ENCODE measurements at places on chromosomes 5 and 9.

GRCh38 chr9:37220971-37221370, 100.6 kb downstream of the ZCCHC7 start:
- no peak for DNase-seq

- DNase-seq = no peak
Measured at GRCh38 chr9:115018547-115019435, 88.4 kb upstream of the TNFSF8 start.

GRCh38 chr9:27548055-27548741, 18.6 kb upstream of the MOB3B start:
- peak; percentile 19 for DNase-seq

- DNase-seq = peak; percentile 34
Measured at GRCh38 chr5:179806250-179807048, at the start of gene MGAT4B. MGAT4B (minus strand) TSS chr5:179806866; CDS start chr5:179806583, 283 bp downstream.

GRCh38 chr5:171926311-171926710, 80.1 kb downstream of the FBXW11 start:
- DNase-seq = no peak

DNA sequence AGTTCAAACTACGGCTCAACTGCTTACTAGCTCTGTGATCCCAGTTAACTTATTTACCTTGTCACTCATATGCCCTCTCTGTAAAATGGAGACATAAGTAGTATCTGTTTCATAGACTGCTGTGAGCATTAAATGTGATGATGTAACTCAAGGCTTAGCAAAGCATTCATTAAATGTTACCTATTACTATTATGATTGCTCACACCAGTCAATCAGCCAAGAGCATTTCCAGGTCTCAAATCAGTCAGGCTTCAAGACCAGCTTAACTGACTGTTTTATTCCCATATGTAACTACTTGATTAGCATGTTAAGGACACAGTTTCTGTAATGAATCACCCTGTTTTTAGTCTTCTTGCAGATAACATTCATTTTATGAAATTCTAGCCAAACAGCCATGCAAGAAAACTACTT, 413.3 kb downstream of the MLLT3 start:
- DNase-seq = no peak

GRCh38 chr5:119368238-119368630, 12.4 kb downstream of the TNFAIP8 start:
- no peak for DNase-seq

DNA sequence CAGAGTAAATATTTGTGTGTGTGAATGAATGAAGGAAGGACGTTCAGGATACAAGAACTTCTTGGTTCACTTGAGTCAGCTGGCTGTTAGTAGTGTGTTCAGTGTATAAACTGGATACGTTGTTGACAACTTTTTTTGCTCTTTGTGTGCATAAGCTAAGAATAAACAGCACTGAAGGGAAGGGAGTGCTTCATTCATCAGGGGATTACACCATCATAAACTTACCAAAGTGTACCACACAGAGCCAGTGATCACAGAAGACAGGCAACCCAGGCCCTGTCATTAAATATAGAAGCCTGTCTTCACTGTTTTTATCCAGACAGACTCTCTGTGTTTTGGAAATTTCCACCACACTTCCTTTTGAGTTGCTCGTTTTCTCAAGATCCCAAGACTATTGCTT, 55.5 kb upstream of the MEF2C start:
- DNase-seq = no peak

DNA sequence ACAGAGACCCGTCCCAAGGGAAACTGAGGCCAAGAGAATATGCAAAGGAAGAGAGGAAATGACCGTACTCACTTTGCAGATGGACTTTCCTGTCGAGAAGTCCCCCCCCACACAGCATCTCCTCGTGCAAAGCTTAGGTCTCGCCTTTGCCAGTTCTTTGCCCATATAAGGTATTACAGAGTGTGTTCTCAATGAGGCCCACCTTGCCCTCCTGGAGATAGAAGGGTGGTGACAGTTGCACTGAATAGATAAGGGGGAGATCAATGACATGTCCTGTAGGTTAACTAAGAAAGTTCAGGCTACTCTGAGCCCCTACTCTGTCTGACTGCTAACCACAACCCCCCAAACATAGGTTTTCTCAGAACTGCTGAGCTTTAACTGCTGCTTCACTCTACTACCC, 68.2 kb upstream of the SPTLC1 start:
- no peak for DNase-seq

DNA sequence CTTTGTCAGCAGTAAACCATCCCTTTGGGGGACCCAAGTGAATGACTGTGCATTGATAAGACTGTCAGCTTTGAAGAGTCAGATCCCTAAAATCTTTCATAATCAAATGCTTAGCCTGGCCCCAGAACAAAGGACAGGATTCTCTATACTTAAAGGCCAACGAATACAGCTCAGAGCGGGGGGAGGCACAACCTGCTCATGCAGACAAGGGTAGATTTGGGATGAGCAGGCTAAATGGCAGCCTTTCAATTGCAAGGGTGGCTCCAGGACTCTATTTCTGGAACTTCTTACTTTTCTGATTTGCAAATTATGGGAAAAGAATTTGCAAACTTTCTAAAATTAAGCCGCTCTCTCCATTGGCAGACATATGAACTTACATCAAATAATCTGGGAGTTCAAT, 66.4 kb downstream of the ELL2 start:
- DNase-seq = no peak

DNA sequence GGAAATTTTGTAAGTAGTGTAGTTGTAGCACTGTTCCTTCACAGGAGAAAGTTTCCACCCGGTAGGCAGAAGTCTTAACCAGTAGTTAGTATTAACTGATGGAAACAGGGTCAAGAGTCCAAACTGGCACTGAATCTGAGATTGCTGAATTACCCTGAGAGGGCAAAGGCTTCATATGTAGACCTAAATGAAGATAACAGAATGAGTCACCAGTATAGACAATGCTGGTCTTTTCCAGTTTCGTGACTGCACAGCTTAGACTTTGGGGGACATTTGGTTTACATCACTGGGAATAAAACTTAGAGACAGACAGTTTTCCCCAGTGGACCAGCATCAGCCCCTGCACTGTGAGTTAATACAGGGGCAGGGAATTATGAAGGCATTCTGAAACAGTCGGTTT, 60.5 kb downstream of the PCSK5 start:
- DNase-seq = no peak

GRCh38 chr5:135446615-135447014, 533 bp downstream of the DCANP1 start:
- no peak for DNase-seq

DNA sequence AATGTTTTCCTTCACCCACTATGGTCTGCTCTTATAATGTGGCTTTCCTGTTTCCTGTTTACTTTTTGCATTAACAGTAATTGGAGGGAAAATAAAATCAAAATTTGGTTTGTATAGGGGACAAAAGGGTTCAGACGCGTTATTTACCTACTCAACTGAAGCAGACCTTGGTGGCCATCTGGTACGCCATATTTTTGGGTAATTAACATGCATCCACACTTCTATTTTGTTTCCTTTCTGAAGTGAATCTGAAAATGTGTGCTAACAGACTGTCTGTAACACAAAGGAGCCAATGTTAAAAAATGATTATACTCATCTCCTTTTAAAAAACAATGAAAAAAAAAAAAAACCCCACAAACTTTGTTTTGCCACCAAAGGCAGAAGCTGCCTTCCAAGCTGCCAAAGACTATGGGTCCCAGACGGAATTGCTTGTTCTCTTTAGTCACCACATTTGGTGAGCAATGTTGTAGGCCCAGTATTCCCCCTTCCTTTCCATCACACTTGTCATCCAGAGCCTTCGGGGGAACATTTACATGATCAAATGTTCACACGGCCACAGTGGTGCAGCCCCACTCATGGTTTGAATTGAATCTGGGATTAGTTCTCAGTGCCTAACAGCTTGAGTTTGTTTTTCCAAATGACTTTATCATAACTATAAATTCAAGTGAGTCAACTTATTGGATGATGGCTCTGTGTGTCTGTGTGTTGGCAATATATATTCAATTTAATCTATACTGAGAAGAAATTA, 323.7 kb upstream of the CD180 start:
- DNase-seq = no peak

GRCh38 chr9:115080242-115080641, 37.7 kb downstream of the TNC start:
- no peak for DNase-seq

DNA sequence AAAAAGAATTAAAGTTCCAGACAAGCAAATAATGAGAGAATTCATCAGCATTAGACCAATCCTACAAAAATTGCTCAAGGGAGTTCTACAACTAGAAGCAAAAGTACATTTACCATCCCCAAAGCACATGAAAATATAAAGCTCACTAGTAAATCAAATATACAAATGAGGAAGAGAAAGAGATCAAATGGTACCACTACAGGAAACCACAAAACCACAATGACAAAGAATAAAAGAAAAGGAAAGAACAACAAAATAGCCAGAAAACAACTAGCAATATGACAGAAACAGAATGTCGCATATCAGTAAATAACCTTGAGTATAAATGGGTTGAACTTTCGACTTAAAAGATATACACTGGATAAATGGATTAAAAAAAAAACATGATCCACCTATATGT, 739.0 kb downstream of the DTWD2 start:
- DNase-seq = no peak

GRCh38 chr5:87020099-87020934, 247.4 kb upstream of the RASA1 start:
- no peak for DNase-seq

- no peak for DNase-seq
Measured at GRCh38 chr9:83681490-83681889, 26.3 kb downstream of the UBQLN1 start.

DNA sequence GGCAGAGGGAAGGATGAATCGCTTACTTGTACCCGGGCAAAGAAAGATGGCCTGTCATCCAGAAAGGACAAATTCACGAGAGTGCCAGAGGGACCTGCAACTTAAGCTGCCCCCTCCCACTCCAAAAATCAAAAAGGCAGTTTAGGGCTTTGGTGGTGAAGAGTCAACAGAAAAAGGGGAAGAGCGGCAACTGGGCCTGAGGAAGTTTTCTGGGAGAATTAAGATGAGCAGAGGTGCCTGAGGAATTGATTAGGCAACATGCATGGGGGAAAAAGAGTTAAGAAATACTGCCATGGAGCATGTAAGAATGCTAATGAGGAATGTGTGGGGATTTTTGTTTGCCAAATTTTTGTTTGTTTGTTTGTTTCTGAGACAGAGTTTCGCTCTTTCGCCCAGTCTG, 1.8 kb upstream of the ACTL7B start:
- no peak for DNase-seq

DNA sequence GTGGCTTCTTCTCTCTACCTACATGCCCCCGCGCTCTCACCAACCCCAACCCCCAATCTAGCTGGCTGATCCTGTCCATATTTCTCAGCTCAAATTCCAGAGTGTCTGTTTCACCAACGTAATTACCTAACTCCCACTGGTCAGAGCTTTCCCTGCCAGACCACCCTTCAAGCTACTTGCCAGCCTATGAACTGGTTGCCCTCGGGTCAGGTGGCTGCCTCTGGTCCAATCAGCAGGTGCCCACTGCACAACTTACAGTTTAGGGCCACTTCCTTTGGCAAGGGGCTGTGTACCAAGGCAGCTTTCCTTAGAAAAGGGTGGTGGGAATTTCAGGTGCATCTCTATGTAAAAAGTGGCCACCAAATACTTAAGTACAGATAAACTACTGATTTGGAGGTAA, 92.2 kb upstream of the SLC30A5 start:
- DNase-seq = no peak

DNA sequence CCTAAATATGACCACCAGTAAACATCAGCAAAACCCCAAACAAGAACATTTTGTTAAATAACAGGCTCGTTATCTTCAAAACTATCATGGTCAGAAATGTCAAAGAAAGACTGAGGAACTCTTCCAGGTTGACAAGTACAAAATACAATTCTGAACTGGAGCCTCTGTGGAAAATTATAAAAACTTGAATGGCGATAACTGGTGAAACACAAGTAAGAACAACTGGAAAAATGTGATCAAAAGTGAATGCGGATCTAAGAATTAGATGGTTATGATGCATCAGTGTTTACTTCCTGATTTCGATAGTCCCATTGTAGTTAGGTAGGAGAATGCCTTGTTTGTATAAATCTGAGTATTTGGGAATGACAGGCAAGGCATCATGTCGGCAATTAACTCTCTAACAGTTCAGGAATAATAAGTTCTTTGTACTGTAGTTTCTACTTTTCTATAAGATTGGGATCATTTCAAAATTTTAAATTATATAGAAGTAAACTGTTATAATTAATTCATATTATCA, 740.2 kb upstream of the DMAC1 start:
- no peak for DNase-seq

DNA sequence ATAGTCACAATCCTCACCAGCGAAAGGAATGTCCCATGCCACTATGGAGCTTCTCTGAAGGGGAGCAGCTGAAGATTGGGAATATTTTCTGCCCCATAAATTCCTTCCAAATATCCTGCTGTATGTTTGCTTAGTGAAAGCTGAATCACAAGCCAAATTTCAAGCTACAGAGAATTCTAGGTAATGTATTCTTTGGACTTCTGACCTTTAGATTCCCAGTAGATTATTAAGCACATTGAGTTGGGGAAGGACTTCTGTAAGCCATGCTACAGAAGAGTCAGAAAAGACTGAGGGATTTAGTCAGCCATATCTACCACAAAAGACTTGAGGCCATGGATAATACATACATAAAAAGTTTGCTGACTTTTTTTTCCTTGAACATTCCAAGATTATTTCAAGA, 1342.0 kb upstream of the NUDT12 start:
- no peak for DNase-seq

GRCh38 chr5:15501091-15501791, 1.3 kb downstream of the FBXL7 start:
- no peak for DNase-seq

GRCh38 chr9:78023003-78023741, 8.4 kb downstream of the GNAQ start:
- peak; percentile 95 for DNase-seq

DNA sequence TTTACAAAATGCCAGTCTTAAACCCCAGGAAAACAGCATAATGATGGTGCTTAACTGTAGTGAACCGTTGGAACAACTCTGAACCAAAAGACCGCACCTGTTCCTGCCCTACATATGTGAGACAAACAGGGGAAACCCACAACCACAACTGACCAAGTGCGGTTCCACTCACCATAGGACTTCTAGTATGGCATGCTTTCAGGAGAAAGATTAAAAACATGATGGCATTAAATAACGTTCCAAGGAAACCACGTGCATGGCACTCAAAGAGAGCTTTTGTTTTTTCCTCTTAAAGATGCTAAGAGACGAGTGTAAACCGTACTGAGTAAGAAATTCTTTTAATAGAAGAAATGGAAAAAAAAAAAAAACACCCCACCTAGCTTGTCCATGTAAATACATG, 119.8 kb downstream of the SSBP2 start:
- no peak for DNase-seq

- DNase-seq = no peak
Measured at GRCh38 chr5:87541033-87541432, 128.3 kb upstream of the CCNH start.

GRCh38 chr5:177523711-177524538, 7.2 kb upstream of the DDX41 start:
- no peak for DNase-seq

- no peak for DNase-seq
Measured at GRCh38 chr9:13896047-13896446, 417.9 kb downstream of the NFIB start.

DNA sequence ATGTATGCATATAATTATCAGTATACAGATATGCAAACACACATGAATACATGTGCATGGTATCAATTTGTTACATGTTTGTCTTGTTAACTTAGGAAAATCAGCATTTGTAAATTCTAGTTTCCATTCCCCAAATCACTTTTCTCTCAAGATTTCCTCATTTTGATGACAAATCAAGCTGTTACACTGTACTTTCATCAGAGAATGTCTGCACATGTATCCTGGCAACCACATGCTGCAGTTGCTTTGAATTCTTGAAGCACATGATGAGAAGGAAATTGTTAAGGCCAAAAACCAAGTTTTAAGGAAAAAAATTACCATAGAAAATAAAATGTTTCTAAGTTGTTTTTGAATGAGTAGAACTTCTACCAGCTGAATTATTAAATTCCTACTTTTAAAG, 1834.5 kb downstream of the EFNA5 start:
- DNase-seq = no peak

Measured in AML-193 (cell line).